ENCODE measurements at places on chromosomes 2 and 18.

GRCh38 chr2:237337586-237337985, 76.4 kb downstream of the COL6A3 start:
- DNase-seq: no peak

DNA sequence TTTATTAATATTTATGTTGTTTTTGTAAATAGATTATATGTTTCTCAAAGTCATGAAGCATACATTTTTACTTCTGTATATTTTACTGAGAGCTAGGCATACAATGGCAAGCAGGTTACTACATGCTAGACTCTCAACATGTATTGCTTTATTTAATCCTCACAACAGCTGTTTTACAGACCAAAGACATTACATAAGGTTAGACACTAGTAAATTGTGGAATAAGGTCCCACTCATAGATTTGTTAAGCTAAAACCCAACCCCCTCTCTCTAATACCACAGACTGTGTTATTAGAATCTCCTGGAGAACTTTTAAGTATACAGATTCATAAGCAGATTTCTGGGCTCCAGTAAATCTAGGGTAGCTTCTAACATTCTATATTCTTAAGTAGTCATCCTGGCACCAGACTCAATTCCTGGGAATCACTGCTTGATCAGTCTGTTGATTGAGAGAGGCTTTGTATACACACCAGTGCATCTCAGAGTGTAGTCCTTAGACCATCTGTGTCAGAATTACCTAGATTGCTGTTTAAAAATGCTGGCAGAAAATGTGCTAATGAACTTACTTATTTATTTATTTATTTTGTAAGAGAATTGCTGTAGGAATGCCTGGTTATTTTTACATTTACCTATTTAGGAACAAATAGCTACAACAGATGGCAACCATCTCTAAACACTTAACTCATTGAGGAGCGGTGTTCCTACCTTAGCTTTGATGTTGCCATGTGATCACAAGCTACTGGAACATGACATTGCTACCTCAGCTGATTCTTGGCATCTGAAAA, 153.5 kb upstream of the CAVIN2 start:
- no peak for DNase-seq

GRCh38 chr18:7766817-7767216, 199.7 kb downstream of the PTPRM start:
- DNase-seq: no peak

- DNase-seq: no peak
These were observed 146.0 kb upstream of the SERTAD2 start for GRCh38 chr2:64799592-64800252.

DNA sequence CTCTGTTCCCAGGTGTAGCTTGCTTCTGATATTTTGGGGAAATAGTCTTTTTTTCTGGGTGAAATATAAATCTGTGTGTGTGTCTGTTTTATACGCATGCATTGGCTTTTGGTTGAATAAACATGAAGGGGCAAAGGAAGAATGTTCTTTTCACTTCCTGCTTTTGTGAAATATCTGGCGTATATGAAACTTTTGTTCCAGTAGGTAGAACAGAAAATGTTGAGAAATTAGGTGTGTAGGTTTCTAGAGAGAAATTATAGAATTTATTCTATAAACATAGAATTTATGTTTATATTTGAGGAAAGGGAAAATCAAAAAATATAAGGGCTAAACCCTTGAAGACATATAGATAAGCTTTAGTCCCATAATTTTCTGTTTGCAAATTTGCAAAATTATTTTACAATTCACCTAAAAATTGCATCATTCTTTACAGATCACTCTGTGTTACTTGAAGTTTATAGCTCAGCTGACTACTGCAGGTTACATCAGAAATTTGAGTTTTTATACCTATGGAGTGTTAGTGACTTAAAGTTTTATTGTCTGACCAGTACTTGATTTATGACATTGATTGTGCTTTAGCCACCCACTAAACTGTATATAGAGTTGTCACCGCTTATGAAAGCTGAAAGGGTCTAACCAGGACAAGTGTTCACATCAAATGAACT, 116.1 kb downstream of the FAM117B start:
- no peak for DNase-seq

DNA sequence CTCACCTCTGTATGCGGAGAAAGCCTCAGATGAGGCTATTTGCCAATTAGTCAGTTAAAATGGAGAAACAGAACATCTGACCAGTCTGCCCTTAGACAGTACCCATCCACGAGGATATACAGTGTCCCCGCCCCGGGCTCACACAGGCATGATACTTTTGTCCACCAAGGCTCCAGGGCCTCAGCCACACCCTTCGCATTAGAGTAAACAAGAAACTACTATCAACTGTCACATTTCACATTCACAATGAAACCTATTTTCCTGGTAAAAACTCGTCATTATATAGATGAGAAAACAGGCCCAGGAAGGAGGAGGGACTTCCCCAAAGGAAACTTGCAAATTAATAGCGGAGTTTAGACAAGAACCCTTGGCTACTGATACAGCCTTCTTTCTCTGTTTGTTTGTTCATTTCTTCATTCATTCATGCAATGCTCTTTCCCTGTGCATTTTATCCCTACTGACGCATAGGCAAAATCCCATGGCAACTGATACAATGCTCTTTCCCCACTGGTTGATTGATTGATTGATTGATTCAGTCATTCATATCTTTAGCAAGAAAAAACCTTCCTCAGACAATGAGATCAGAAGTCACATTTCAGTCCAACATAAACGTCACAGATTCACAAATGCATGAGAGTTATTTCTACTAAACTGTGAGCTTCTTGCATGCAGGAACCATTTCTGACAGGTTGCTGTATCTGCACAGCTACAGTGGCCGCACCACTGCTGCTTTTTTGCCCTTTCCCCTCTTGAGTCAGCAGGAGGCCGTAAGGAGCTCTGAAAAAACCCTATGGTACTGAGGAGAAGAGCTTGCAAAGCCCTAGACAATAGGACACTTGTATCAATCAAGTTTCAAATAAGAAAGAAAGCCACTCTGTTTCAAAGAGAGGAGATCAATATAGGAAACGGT, 777.1 kb downstream of the RNF144A start:
- no peak for DNase-seq

Data from SK-MEL-5 (cell line).